ENCODE measurements at places on chromosomes 7 and 10.

DNA sequence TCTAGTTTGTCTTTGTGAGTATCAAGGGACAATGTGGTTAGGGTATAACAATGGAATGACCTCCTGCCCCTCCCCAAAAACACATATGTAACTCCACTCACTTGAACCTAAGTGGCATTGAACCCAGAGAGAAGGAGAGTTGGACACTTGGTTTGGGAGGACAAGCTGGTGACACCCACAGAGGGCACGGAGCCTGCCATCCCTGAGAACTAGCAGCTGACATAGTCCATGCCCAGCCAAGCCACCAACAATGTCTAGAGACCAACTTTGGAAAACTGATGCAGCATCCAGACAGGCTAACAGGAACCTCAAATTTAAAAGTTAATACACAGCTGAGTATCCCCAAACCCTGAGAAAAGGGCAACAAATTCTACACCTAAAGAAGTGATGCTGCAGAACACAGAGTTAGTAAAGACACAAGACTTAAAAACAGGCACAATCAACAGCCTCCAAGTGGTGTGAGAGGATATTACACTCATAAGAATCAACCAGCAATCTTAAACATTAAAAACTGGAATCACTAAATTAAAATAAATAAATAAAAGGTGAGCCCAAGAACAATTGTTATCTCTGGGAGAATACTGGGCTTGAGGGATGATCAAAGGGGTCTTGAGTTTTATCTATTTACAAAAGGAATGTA, 27.2 kb downstream of the NUDCD3 start:
- DNase-seq = no peak

DNA sequence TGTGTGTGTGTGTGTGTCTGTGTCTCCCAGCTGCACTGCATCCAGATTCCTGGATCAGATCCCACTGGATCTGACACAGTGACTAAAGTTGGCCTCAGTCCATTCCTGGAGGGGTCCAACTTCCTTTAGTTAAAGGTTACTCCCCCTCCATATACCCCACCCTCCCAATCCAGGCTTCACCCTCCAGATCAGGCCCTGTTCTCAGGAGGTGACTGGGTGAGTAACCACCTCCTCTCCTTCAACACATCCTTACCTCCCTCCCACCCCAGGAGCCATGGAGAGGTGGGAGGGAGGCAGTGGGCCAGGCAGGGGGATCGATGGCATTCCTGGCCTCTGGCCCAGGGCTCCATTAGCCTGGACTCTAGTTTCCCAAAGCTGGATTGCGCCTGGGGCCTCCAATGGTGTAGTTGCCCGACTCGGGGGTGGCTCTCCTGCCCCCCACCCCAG, 11.3 kb downstream of the KCNIP2 start:
- DNase-seq = no peak

DNA sequence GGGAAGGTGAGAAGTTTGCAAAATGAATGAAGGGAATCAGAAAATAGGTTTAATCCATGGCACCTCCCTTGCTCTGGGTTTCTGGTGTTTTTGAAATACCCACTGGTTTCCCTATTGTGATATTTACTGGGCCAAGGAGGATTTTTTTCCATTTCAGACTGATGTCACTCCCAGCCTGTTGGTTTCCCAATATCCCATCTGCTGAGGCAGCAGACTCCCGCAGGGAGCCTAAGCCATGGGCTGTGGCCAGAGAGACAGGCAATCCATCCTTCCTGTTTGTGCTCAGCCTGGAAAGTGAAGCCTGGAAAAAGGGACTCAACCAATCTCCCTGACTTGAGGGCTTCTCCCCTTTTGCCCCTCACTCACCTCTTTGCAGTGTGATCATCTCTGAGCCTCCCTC, 22.8 kb downstream of the FAM107B start:
- peak; percentile 6 for DNase-seq

GRCh38 chr7:93245525-93246432, 13.6 kb downstream of the VPS50 start:
- DNase-seq = no peak

DNA sequence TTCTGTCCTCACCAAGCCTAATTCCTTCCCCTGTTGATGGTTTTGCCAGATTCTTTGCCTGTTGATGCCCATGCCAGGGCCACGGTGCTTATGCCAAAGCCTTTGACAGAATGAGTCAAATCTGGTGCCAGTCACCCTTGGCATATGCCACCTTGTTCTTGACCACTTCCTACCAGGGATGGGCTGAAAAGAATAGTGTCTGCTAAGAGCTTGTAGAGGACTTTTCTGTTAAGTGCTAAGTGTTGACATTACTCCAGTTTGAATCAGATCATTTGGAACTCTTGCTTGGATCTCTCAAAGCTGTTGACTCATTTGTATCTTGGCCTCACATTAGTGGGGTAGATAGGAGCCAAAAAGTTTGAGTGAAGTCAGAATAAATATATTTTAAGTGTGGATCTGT, 661.2 kb downstream of the AUTS2 start:
- peak; percentile 24 for DNase-seq

DNA sequence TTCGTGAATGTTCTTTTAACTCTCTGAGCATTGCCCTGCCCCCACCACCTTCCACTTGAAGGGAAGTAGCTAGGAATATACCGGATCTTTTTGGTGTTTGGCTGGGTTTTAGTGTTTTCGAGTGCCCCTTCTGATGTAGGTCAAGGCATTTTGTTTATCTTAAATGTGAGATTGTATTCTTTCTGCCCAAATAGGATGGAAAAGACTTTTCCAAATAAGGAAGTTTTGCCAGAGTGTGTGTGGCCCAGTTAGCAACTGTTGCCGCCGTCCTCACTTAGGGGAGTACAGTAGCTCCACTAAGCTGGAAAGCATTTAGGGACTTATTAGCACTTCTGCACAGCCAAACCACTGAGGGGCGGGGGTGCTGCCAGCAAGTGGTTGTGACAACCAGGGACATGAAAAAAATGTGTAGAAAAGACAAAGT, 29.8 kb upstream of the VCL start:
- no peak for DNase-seq

DNA sequence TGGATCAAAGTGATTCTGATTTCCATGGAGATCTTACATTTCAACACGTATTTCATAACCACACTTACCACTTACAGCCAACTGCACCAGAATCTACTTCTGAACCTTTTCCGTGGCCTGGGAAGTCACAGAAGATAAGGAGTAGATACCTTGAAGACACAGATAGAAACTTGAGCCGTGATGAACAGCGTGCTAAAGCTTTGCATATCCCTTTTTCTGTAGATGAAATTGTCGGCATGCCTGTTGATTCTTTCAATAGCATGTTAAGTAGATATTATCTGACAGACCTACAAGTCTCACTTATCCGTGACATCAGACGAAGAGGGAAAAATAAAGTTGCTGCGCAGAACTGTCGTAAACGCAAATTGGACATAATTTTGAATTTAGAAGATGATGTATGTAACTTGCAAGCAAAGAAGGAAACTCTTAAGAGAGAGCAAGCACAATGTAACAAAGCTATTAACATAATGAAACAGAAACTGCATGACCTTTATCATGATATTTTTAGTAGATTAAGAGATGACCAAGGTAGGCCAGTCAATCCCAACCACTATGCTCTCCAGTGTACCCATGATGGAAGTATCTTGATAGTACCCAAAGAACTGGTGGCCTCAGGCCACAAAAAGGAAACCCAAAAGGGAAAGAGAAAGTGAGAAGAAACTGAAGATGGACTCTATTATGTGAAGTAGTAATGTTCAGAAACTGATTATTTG, 15.3 kb downstream of the HNRNPA2B1 start:
- DNase-seq = no peak

- DNase-seq = no peak
Measured at GRCh38 chr7:43868681-43869005, 674 bp downstream of the MRPS24 start.

DNA sequence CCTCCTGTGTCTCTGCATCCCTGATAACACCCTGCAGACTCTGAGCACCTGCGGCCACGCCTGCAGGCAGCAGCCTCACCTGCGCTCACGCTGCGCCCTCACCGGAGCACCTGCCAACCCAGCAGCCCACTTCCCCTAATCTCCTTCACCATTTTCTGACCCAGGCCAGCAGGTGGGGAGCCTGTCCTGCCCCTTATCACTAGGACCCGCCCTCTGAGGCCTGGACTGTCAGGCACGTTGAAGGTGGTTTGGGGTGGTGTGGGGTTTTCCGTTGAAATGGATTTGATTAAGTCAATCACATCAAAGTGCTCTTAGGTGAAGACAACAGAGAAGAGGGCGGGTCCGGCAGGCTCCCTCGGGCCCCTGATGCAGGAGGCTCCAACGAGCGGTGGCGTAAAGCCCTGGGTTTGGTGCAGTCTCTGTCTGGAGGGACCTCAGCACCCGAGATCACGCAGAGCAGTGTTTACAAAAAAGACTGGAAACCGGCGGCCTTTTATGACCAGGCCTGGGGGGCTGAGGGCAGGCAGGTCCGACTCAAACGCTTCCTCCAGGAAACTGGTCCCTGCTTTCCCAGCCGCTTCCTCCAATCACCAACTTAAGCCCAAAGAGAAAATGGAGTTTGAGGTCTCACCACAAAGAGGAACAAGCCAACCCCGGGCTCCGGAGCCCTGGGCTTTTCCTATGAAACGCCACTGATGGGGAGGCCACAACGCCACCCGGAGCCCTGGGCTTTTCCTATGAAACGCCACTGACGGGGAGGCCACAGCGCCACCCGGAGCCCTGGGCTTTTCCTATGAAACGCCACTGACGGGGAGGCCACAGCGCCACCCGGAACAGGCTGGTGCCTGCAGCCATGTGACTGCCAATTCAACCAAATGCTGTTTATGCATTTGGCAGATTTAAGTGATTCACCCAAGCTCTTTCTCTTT, 45.5 kb downstream of the DPYSL4 start:
- DNase-seq = no peak

- no peak for DNase-seq
Measured at GRCh38 chr7:47546733-47547494, 35.0 kb downstream of the TNS3 start.

DNA sequence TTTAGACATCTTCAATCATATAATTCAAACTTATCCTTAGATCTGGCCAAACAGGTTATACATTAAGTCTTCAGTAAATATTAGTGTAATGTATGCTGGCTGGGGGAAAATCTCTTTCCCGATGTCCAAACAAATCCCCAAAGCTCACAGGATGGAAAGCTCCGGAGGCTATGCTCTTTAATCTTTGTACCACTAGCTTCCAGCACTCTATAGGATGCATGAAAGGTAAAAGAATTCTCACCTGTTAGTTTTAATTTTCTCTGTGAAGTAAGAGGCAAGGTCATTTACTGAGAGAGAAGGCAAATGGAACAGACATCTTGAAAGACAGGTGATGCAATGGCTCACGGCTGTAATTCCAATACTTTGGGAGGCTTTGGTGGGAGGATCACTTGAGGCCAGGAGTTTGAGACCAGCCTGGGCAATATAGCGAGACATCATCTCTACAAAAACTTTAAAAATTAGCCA, 99.8 kb upstream of the KIF5B start:
- no peak for DNase-seq

- DNase-seq = no peak
Measured at GRCh38 chr10:102113956-102114857, 6.0 kb downstream of the LDB1 start.

GRCh38 chr7:157046681-157047080, 36.2 kb upstream of the MNX1 start:
- DNase-seq = peak; percentile 92

DNA sequence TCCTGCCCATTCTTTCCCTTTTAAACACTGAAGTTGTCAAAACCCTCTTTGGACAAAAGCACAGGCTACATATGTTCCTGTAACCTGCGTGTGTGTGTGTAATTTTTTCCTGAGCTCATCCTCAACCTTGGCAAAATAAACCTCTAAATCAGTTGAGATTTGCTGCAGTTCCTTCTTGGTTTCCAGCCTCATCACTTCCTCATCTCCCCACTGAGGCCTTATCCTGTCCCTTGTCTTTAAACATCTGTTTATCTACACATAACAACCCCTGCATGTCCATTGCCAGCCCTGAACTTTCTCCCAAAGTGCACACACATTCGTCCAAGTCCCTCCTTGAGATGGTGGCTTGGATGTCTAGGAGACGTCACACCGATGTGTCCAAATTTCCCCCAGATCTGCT, 35.5 kb downstream of the LYZL2 start:
- no peak for DNase-seq

GRCh38 chr10:79184145-79184625, 115.4 kb downstream of the ZMIZ1 start:
- no peak for DNase-seq

- no peak for DNase-seq
Measured at GRCh38 chr10:93390306-93391090, 91.6 kb downstream of the MYOF start.

DNA sequence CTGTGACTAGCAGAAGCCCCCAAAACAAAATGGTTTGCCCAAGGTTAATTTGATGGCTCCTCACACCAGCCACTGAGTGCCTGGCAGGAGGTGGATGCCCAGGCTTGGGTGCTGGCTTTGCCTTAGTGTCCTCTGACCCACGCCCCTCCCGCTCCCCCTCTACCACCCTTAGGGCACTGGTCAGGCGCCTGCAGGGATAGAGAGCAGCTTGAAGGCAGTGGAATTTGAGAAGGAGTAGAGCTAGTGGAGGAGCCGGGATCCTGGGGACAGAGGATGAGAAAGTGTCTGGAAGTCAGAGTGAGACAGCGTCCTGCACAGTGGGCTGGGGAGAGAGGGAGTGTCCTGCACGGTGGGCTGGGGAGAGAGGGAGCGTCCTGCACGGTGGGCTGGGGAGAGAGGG, 139.4 kb downstream of the DNAJB6 start:
- DNase-seq = no peak

- DNase-seq = no peak
Measured at GRCh38 chr10:31393844-31394243, 74.8 kb downstream of the ZEB1 start.

DNA sequence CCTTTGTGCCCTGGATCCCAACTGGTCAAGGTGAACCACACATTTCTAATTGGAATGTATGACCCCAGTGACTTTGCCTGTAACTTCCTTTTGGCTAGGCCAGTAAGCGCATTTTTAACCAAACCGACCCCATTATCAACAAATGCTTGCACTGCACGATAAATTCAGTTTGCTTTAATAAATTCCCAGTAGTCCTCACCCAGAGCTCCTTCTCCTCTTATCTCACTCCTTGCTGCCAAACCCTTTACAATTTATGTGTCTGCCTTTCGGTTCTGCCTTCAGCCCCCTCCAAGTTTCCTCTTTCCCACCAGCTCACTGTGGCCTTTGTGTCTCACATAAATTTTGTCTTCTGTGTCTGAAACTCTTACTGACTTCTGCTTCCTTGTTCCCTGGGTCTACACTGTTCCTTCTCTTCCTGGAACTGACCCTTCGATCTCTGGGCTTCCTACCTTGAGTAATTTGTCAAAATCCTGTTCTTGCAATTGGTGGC, 59.0 kb downstream of the TBXAS1 start:
- DNase-seq = no peak

DNA sequence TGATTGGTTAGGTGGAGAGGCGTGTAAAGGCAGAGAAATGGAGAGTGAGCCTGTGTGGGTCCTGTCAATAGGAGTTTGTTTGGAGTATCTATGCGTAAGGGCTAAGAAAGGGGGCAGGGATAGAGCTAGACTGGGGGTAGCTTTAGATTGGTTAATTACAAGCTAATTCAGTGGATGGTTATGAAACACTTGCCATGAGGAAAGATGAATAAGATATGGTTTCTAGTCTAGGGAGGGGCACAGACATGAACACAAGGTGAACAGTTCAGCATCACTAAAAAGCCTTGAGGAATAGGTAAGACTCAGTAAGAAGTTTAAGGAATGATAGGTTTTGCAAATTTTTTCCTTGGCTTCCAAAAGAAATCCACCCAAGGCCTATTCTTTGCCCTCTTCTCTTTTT, 50.6 kb downstream of the PLPP4 start:
- no peak for DNase-seq

- DNase-seq = no peak
Measured at GRCh38 chr7:8176370-8177081, 85.4 kb downstream of the ICA1 start.

- DNase-seq = no peak
Measured at GRCh38 chr7:70695795-70696083, 436.2 kb upstream of the GALNT17 start.
